Activated naive CD8-positive, alpha-beta T cell treated with anti-CD3 and anti-CD28 coated beads, Interleukin-2, amount 50 U/mL, for 24 hours (primary cell): ENCODE measurements at places on chromosomes 12 and 14.
A peak's percentile ranks its signal among the peaks of the same experiment; 100 is the strongest.

DNA sequence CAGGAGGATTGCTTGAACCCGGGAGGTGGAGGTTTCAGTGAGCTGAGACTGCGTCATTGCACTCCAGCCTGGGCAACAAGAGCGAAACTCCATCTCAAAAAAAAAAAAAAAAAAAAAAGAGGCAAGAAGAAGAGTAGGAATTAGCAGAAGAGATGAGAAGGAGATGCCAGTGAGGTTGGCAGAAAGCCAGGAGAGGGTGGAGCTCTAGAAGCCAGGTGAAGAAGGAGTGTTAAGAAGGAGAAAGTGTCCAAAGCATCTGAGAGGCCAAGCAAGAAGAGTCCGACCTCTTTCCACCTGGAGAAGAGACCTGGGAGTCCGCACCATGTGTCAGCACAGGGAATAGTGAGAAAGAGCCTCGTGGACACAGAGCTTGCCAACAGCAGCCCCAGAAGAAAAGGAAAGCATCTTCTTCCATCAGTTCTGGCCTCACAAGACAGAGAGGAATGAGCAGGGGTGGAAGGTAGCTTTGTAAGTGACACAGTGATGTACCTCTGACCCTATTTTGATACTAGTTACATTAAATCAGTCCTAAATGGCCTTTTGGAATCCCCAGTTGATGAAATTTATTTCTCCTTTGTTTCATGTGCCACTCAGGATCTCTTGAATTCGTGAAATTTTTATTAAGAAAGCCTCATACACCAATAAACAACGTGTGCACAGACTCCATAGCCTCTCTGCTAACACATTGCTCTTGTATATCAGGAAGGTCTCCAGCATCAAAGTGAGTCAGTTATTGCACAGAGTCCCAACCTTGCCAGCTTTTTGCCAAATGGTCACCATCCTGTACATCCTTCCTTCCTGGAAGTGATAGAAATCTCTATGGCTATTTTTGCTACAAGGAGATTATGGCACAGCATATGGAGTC lies 70.6 kb downstream of the SAMD4A start:
- no peak for DNase-seq

DNA sequence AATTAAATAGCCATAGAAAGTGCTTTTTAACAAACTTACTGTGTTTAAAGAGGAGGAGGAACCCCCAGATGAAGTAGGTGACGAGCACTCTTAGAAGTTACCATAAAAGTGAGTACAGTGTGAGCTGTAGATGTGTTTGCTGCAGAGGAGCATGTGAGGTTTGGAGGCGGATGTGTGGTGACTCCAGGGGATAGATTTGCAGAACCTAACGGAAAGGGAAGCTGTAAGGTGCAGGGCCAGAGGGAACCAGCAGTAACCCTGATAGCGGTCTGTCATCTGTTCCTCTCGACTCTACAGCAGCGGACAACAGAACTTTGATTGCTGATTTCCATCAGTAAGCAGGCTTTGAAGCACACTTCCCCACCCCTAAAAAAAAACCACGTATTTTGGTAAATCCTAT lies 5.2 kb downstream of the CALM1 start:
- DNase-seq = no peak

DNA sequence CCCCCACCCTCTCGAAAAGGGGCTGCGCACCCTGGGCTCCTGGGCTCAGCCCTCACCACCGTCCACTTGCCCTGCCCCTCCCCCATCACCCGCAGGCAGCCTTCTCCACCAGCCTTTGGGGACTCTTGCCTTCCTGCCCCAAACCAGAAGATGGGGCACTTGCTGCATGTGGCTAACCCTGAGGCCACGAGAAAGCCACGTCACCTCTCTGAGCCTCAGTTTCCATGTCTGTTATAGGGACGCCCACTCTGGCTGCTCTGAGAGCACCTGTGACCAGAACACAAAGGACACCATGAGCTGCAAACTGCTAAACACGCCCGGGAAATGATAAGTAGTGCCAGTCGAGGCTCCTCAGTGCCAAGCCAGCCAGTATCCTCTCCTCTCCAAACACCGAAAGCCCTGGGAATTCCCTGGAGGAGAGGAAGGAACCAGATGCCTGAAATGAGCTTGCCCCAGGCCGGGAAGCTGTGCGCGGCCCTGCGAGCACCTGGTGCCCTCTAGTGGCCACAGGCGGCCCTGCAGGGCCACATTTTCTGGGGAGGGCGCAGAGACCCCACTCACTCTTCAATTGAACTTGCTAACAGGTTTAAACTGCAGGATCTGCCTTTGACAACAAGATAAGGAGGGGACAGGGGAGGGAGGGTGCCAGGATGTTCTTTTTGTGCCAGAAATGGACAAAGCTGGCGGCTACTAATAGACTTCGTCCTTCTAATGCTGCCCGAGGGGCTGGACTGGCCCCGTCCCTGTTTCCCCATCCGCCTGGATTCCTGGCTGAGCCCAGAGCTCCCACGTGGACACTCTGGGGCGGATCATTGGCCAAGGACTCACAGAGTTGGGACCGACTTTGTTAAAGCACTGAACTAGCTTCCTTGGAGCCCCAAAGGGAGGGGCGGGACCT lies 10.2 kb upstream of the SERPINA9 start:
- DNase-seq = peak; percentile 51

DNA sequence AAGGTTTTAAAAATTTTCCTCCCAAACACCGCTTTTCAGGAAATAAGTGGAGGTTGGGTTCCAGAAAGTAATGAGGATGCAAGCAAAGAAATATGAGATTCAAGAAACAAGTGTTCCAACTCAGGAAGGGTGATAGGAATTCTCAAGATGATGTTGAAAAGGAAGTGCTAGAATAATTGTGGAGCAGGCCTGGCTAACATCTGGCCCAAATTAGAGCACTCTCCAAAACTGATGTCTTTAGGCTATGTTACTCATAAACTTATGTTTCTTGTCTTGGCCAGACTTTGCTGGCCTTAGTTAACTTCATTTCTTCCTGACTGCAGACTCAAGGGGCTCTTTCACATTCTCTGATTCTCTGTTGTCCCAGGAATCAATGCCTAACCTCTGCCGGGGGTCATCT lies 116.3 kb downstream of the TMTC3 start:
- no peak for DNase-seq

DNA sequence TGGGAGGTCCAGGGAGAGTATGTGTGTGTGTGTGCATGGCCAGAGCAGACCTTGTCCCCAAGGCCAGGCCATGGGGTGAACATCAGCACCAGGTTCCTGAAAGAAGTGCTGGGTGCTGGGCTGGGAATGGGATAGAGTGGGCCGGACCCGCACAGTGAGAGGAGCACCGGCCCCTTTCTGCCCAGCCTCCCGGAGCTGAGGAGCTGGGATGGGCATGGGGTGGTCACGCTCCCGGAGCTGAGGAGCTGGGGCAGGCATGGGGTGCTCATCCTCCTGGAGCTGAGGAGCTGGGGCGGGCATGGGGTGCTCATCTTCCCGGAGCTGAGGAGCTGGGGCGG lies 83.3 kb downstream of the B4GALNT3 start:
- no peak for DNase-seq

DNA sequence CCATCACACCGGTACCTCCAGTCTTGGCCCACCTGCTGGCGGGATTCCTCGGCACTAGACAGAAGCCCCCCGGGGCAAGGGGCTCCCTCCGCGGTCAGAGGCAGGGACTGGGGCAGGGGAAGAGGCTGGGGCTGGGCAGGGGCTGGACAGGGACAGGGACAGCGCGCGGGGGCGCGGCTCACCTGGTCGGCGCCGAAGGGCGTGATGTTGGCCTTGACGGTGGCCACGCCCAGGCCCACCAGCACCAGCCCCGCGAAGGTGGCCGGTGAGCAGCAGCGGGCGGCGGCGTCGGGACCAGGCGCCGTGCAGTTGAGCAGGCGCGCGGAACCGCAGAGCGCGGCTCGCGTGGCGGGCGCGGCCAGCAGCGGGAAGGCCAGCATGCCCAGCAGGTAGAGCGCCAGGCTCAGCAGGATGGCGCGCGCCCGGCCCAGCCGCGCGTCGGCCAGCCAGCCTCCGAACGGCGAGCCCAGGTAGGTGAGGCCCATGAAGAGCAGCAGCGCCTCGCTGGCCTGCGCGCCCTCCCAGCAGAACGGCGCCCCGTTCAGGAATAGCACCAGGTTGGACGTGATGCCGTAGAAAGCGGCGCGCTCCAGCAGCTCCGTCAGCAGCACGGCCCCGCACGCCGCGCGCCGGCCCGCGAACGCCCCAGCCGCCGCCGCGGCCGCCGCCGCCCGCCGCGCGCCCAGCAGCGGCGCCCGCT lies 392 bp downstream of the SLC15A4 start:
- peak; percentile 31 for DNase-seq

GRCh38 chr14:67480011-67480410 lies 8.5 kb downstream of the TMEM229B start:
- no peak for DNase-seq

DNA sequence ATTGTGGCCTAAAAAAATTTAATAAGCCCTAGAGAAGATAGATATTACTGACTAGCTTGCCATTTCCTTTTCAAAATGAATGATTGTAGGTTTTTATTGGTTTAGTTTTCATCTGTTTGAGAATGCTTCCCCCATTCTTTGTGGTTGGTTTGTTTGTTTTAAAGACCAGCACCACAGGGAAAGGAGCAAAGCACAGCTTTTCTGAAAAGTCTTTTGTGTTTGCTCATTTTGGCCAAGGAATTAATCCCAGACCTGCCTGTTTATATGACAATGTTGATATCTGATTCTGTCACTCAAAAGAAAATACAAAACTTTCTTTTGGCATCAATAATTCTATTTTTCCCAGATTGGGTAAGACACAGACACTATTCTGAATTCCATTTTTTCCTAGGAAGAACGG lies 312.5 kb upstream of the FLRT2 start:
- DNase-seq = no peak

GRCh38 chr12:10147714-10148403 lies 17.9 kb upstream of the CLEC7A start:
- DNase-seq = no peak

DNA sequence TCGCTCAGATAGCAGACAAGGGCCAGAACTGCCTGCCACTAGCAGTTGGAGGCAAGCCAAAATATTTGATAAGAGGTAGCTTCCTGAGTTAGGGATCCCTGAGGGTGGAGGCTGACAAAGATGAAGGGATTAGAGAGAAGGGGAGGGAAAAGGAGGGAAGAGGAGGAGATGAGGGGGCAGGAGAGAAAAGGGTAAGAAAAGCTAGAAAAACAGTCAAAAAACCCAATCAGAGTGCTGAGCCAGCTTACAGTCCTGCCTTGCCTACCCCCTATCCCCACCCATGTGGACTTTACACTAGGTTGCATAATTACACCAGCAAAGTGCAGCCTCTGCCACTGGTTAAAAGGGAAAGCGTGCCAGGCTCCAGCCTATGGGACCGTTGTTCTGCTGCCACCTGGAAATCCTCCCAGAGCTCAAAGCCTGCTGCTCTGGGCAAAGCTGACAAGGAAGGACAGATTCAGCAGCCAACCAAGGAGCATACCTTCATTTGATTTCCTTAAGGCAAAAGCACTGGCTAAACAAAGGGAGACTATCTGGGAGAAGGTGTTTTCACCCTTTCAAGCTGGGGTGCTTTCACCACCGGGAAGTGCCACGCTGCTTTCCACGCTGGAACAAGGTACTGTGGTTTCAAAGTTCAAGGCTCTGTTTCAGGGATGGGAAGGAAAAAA lies 3.8 kb upstream of the NUMB start:
- no peak for DNase-seq

DNA sequence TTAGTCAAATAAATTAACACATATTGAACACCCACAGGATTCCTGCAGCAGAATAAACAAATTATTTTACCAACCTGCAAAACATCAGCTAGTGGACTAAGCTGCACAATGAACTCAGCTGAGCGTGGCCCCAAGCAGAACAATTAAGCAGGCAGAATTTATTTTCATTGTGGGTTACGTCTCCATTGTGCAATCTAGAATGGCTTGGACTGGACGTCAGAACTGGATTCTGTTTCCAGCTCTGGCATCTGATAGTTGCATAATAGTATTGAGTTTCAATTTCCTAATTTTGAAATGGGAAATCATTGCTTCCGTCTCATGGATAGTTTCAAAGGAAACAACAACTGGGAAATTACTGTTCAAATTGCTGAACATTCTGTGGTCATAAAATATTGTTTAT lies 35.5 kb upstream of the RERG start:
- no peak for DNase-seq

DNA sequence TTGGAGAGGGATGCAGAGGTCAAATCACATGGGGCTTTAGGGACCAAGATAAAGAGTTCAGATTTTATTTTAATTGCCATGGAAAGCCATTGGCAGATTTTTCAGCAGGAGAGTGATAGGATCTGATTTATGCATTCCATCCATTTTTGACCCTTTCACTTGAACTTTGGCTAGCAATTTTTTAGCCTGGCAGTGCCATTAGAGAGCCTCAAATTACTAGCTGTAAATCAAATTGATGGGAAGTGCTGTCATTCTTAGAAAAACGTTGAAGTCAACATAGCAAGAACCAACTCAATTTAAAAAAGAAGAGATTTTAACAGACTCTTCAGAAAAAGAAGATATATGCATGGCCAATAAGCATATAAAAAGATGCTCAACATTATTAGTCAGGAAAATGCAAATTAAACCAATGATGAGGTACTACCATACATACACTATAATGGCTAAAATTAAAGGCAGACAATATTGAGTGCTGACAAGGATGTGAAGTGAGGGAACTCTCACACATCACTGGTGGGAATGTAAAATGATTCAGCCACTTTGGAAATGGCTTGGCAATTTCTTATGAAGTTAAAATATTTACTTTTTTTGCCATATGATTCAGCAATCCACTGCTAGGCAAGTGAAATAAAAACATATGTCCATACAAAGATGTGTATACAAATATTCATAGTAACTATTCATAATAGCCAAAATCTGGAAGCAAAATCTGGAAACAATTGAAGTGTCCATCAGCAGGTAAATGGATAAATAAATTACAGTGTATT lies 89.7 kb downstream of the PTCSC3 start:
- no peak for DNase-seq

DNA sequence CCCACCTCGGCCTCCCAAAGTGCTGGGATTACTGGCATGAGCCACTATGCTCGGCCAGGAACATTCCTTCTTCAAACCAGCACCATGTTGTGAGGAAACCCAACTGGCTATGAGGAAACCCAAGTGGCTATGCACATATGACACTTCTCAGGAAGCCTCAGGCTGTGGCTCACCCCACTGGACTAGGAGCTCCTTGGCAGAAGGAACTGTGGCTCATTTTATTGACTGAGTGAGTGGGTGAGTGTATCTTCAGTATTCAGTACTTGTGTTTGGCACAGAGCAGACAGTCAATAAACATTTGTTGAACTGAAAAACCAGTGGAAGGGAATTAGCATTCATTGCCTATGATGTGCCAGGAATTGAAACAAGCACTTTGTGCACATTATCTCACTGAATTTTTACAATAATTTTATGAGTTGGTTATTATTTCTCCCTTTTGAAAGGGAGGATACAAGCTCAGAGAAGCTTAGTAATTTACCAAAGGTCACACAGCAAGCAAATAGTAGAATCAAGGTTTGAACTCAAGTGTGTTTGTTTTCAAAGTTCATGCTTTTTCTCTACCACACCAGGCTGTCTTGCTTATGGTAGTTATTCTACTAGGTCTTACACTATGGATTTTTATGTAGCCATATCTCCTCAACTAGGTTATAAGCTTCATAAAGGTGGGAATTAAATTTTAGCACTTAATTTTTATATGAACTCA lies 121.6 kb downstream of the VEZT start:
- no peak for DNase-seq

- DNase-seq = peak; percentile 23
Observed at GRCh38 chr14:92122351-92122677, 545 bp downstream of the CPSF2 start.

- DNase-seq = no peak
Observed at GRCh38 chr12:29545102-29545467, 47.6 kb upstream of the OVCH1 start.

GRCh38 chr14:101761881-101762529 lies 496 bp downstream of the PPP2R5C start:
- peak; percentile 49 for DNase-seq
